ENCODE measurements at places on chromosomes 11 and 22.

- DNase-seq = no peak
Observed at GRCh38 chr11:2687782-2688191, 12.0 kb downstream of the KCNQ1OT1 start.

- DNase-seq = no peak
Observed at GRCh38 chr11:96863520-96863919, 473.7 kb downstream of the JRKL start.

- no peak for DNase-seq
Observed at GRCh38 chr22:49086181-49086580, 741.5 kb downstream of the BRD1 start.

DNA sequence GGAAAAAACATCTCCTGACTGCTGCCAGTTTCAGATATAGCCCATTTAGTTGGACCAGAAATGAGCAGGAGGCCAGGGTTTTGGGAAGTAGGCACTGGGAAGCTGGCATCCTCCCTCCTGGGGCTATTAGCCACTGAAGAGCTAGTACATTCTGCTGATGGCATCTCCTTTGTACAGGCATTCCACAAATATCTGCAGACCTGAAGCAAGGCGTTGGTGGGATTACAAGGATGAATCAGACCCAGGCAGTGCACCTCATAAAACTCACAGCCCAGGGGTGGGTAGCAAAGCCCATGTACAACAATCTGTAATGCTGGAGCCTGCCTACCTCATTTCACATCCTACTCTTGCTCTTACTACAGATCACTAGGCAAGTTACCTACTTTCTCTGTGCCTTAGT lies 27.5 kb upstream of the POU2AF1 start:
- no peak for DNase-seq

GRCh38 chr11:3050386-3051195 lies 6.6 kb downstream of the CARS1 start:
- DNase-seq = no peak

GRCh38 chr11:118109231-118109630 lies 22.5 kb upstream of the SMIM35 start:
- DNase-seq = no peak

GRCh38 chr22:33354928-33355327 lies 296.7 kb upstream of the SYN3 start:
- no peak for DNase-seq

DNA sequence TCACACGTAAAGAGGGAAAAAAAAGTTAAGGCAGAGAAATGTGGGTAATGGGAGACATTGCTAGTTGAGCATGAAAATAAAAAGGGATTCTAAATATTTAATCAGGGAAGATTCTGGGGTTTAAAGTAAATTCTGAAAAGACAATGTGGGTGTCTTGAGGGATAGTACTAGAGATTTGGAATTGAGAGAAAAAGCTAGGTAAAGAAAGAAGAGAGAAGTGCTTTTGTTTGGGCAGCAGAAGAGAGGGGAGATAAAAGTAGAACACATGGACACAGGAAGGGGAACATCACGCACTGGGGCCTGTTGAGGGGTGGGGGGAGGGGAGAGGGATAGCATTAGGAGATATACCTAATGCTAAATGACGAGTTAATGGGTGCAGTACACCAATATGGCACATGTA lies 3.5 kb upstream of the YPEL4 start:
- DNase-seq = no peak

DNA sequence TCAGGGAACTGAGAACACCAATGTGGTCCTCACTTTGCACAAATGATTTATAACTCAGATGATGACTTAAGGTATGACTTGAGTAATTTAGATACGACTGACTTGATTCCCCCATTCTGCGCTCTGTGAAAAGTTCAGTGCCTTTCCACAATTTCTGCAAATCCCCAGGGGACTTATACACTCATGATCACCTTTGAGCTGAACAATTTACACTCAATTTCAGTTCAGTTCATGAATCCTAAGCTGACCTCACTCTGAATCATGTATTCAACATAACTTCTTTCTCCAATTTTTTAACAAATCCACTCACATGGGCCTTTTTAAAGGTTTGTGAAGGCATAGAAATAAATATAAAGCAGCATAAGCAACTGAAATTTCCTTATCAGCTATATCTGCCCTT lies 274.2 kb downstream of the FAM76B start:
- no peak for DNase-seq

GRCh38 chr11:115161876-115162275 lies 342.3 kb downstream of the CADM1 start:
- DNase-seq = no peak

- no peak for DNase-seq
Observed at GRCh38 chr22:18110194-18110953, at the start of gene TUBA8. TUBA8 (plus strand) TSS chr22:18110809; CDS start chr22:18110866, 57 bp downstream.

DNA sequence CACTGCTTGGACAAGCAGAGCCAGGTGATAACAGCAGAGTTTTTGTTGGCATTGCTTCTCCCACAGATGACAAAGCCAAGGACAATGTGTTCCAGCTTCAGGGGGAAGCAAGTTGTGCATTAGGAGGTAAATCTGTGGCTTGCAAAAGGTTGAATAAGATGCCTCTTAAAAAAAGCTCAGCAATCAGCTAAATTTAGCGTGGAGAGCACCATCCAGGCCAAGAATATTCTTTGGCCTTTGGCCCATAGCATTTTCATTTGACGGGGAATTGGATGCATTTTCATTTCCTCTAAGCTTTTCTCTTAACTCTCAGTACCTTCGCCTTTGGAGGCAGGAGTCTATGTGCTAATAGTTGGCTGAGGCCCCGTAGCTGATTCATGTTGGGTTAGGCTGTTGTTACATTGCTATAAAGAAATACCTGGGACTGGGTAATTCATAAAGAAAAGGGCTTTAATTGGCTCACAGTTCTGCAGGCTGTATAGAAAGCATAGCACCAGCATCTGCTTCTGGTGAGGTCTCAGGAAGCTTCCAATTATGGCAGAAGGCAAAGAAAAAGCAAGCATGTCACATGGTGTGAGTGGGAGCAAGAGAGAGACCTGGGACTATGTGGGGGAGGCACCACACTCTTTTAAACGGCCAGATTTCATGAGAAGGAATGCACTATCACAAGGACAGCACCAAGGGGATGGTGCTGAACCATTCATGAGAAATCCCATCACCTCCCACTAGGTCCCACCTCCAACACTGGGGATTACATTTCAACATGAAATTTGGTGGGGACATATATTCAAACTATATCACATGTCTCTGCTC lies 350.1 kb upstream of the C11orf87 start:
- DNase-seq = no peak

DNA sequence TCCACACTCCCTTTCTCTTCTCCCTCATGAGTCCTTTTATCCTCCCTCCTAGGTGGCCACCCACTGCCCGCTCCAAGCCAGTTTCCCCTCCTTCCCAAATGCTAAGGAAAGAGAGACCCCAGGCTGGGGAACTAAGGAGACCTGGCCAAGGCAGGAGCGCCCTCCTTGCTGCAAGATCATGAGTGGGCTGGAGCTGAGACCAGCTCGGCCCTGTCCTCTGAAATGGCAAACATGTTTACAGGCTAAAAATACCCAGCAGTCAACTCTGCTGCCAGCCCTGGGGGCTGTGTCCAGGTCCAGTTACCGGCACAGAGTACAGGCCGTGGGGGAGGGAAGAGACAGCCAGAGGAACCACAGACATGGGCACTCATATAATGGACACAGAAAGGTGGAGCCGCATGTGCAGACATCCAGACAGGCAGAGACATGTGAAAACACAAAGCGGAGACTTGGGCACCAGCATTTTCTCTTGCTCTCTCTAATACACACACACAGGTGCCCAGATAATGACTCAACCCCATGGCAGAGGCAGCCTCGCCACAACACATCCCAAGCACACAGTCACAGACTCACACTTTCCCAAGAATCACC lies 1.2 kb upstream of the AHNAK start:
- DNase-seq = no peak

DNA sequence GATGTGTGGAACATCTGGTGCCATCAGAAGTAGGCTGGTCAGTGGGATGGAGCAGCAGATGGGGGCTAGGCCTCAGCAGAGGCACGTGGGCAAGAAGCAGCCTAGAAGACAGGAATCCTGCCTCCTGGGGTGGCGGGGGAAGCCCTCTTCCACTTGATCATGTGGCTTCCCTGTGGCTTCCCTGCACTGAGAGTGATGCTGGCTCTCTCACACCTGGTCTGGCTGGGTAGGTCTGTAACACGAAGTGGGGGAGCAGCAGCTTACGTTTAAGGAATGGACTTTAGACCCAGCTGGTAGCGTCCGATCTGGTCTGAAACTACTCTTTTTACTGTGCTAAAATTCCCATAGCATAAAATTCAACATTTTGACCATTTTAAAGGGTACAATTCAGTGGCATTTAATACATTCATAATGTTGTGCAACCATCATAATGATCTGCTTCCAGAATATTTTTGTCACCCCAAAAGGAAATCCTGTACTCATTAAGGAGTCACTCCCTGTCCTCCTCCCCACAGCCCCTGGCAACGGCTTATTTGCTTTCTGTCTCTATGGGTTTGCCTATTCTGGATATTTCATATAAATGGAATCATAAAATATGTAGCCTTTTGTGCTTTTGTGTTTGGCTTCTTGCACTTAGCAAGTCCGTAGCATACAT lies 21.7 kb downstream of the PTPN5 start:
- peak; percentile 23 for DNase-seq

GRCh38 chr11:76721755-76722677 lies 51.5 kb upstream of the LRRC32 start:
- DNase-seq = peak; percentile 29

DNA sequence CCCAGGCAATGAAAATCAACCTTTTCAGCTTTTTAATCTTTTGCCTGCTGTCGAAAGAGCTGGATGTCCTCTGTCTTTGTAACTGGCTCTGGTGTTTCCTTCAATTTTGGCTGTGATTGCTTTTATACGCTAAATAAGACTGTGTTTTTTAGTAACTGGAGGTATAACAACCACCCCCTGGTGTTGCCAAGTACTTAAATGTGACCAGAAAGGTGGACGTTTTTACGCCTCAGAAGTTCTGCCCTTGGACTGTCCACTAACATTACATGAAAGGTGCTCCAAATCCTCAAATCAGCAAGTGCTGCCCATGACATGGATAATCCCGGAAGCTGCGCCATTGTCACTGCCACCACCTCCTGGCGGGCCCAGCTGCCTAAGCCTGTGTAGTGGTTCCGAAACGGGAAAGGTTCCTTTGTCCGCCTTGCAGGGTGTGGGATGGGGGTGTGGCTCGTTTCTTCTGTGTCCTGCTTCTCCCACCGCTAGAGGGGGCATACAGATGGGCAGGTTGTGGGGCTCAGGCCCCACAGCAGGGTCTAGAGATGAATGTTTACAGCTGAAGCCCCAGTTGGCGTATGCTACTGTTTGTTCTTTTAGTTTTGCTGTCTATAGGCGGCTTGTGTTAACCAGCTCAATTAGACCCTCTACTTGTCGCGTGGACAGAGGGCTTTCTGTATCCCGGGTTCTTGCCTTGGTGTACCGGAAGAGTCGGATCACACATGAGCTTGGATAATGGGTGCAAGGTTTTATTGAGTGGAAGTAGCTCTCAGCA lies 82.2 kb upstream of the SEPTIN5 start:
- no peak for DNase-seq

DNA sequence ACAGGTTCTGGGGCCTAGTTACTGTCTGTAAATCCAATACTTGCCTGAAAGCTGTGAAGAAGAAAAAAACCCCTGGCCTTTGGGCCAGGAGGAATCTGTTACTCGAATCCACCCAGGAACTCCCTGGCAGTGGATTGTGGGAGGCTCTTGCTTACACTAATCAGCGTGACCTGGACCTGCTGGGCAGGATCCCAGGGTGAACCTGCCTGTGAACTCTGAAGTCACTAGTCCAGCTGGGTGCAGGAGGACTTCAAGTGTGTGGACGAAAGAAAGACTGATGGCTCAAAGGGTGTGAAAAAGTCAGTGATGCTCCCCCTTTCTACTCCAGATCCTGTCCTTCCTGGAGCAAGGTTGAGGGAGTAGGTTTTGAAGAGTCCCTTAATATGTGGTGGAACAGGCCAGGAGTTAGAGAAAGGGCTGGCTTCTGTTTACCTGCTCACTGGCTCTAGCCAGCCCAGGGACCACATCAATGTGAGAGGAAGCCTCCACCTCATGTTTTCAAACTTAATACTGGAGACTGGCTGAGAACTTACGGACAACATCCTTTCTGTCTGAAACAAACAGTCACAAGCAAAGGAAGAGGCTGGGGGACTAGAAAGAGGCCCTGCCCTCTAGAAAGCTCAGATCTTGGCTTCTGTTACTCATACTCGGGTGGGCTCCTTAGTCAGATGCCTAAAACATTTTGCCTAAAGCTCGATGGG lies 13.5 kb downstream of the PIK3IP1 start:
- no peak for DNase-seq

- peak; percentile 75 for DNase-seq
Observed at GRCh38 chr11:116691771-116692177, 81.0 kb downstream of the BUD13 start.

GRCh38 chr22:20951151-20951931 lies 15.7 kb upstream of the AIFM3 start:
- no peak for DNase-seq

- DNase-seq = no peak
Observed at GRCh38 chr11:67268962-67269268, 2.6 kb downstream of the GRK2 start.

GRCh38 chr11:75470476-75471080 lies 37.6 kb upstream of the KLHL35 start:
- no peak for DNase-seq

GRCh38 chr22:38959590-38959989 lies 2.2 kb downstream of the APOBEC3A start:
- DNase-seq = no peak

DNA sequence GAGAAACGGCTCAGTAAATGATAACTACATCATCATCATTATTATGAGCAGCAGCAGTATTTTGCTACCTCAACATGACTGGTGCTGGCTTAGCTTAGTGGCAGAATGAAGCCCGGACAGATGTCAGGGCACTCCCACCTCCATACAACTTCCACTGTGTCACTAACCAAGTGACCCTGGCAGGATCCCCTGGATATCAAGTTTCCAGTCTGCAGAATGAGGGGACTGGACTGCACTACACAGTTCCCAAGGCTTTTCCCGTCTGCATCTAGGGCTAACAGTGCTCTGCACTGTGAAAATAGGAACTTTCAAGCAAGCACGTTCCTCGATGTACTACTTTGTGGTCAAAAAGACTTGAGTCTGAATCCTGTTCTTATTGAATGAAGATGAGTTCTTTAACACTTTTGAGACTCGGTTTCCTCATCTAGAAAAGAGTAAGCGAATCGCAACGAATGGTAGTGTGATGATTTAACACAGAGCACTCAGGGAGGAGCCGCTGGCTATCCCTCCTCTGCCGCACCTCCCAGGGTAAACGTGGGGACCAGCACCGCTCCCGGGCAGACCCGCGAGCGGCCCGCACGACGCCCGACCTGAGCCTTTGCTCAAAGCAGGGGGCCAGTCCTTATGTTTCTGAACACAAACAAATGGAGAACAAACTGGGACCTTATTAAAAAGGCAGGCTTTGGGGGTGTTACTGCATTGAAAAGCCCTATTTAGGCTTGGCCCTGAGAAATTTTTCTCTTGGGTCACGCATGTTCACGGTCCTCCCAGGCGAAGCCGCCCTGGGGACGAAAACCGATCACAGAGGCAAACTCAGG lies 910 bp downstream of the CLTCL1 start:
- no peak for DNase-seq

All from GM18507 (cell line).